ENCODE measurements at places on chromosomes 3 and 15.

DNA sequence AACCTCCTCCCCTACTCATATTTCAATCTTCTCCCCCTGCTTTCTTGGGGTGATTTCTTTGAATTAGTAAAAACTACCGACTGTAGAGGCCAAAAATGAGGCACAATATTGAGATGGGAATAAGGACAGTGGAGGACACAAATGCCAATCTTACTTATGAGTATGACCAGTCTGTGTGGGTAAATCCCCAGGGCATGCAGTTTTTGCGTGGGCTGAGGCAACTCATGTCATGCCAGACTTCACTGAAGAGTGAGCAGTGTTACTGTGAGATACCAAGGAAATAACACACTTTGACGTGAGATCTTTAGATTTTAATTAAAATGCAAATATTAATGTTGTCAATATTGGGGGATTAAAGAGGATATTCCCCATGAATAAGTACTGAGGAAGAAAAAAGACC, 254.3 kb upstream of the ICE2 start:
- no peak for DNase-seq

- DNase-seq = peak; percentile 30
Measured at GRCh38 chr15:34366271-34367065, 528 bp downstream of the LPCAT4 start.

DNA sequence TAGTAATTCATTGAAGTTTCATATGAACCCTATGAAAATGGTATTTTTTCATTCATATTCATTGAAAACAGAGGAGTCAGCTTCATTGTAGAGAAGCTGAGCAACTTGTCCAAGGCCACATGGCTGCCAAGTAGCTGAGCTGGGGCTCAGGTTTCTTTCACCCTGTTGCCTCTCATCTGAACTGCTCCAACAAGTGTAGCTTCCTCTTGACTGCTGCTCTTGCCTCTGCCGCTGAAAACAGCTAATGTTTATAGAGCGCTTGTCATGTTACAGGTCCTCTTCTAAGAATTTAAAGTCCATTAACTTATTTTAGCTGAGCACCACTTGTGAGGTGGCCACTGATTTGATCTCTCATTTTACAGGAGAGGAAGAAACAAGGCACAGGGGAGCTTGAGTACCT, 81.1 kb downstream of the PDCD6IP start:
- DNase-seq = no peak

DNA sequence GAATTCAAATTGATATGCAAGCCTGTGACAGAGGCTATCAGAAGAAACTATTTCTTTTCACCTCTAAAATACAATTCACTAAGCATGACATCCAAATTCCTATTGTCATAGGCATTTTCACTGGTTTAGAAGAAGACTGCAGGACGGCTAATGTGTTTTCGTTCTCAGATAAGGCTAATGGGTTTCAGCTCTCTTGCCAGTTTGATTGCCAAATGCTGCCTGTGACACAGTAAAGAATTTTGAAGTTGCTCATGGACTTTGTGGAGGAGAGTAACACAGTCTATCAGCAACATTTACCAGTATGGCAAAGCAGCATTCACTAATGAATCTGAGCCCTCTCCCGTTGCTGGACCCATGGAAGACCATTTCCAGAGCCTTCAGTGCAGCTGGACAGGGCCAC, 948.1 kb downstream of the FHIT start:
- no peak for DNase-seq

GRCh38 chr15:67573194-67573593, 30.7 kb downstream of the MAP2K5 start:
- no peak for DNase-seq

GRCh38 chr3:180694321-180694720, 15.0 kb upstream of the CCDC39 start:
- no peak for DNase-seq

- no peak for DNase-seq
Measured at GRCh38 chr3:146544929-146545528, 622 bp upstream of the PLSCR1 start.

- peak; percentile 71 for DNase-seq
Measured at GRCh38 chr3:189961522-189962161, 159.1 kb downstream of the P3H2 start.

- DNase-seq = peak; percentile 41
Measured at GRCh38 chr3:149395107-149396089, 17.9 kb upstream of the TM4SF1 start.

- DNase-seq = no peak
Measured at GRCh38 chr3:188316021-188316722, 162.2 kb downstream of the LPP start.

DNA sequence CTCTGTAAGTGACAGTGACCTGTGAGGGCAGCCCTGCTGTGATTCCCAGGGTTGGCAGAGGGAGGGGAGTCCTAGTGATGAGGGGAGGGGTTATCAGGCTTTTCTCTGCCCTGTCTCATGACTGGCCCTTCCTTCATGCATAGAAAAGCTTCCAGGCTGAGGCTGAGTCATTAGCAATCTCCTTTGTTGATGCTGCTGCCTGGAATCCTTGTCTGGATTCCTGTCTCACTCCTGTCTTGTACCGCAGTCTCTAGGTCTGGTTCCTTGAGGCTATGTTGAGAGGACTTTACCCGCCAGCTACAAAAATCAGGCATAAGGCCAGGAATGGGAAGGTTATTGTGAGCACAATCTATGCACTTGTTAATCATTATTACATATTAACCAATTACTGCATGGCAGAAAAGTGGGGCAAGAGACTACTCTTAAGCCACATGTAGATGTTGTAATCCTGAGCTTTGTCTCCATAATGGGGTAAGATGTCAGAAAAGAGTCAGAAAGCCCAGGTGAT, 7.2 kb downstream of the KLHL6 start:
- DNase-seq = no peak

- DNase-seq = no peak
Measured at GRCh38 chr15:42373274-42373673, 14.0 kb downstream of the CAPN3 start.

GRCh38 chr3:13053420-13053819, 19.8 kb downstream of the IQSEC1 start:
- DNase-seq = no peak

- DNase-seq = no peak
Measured at GRCh38 chr3:160885791-160886286, 129.8 kb downstream of the PPM1L start.

DNA sequence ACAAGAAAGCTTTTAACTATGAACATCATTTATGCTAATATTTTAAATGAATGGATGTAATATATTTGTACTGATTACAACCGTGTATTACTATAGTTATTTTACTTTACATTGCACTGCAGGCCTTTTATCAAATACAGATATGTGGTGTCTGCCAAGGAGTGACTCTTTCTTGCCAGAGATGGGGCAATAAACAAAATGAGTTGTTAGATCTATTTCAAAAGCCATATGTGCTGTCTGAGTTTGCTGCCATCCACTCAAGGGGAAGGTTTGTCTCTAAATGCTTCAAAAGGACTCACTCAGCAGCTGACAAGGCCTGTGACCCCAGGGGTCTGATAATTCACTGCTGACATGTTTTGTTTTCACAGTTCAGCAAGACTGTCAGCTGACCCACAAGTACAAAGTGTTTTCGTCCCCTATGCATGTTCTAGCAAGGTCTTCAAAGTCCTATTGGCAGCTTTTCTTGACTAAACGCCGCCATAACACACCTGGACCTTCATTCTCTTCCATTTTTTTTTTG, 41.3 kb upstream of the ZBED2 start:
- no peak for DNase-seq

GRCh38 chr15:38085114-38085513, 150.7 kb downstream of the TMCO5A start:
- DNase-seq = no peak

GRCh38 chr15:43274136-43274535, 7.4 kb upstream of the TGM5 start:
- DNase-seq = peak; percentile 71

DNA sequence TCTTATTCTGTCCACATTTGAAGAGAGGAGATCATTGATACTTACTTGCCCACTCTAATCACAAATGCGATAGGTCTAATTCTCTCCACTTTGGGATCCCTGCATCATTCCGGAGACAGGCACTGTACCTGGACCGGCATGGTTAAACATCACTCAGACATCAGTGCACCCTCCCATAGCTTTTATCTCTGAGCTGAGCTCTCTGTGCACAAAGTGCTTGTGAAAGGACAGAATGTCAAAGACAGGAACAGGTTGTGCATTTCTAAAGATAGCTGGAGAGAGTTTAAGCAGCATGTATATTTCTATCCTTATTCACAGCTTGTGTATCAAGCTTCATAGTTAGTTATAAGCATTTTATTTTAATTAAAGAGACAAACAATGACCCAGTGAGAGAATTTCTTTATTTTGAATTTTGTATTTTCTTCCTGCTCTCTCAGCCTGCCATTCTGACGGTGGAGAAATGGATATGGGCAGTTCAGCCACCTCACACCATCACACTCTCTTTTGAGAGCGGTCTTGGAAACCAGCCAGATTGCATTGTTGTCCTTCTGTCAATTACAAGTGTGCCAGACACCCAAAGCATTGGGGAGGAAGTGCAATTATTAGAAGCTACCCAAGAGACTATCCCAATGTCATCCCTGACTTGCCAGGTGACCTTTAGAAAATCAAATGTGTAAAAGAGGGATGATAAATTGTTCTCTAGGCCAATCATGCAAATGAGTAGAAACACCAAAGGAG, 65.2 kb upstream of the CHL1 start:
- DNase-seq = no peak

- no peak for DNase-seq
Measured at GRCh38 chr3:67941433-67942030, 287.1 kb upstream of the SUCLG2 start.

- DNase-seq = no peak
Measured at GRCh38 chr15:88104357-88104756, 152.2 kb downstream of the NTRK3 start.

DNA sequence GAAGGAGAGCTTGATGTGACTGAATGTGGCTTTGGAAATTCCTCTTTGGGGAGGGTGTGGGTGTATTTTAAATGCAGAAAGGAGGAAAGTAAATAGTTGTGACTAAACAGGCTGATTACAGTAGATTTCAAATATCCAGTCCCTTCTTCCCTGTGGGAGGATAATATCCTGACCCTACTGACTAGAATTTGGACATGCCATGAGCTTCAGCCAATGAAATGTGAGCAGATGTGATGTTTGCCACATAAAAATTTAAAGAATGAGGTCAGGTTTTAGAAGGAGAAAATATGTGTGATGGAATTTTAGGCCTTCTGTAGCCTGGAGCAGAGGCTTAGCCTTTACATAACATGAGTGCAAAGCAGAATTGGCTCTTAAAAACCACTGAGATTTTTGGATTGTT, 1218.9 kb downstream of the ROBO2 start:
- no peak for DNase-seq

DNA sequence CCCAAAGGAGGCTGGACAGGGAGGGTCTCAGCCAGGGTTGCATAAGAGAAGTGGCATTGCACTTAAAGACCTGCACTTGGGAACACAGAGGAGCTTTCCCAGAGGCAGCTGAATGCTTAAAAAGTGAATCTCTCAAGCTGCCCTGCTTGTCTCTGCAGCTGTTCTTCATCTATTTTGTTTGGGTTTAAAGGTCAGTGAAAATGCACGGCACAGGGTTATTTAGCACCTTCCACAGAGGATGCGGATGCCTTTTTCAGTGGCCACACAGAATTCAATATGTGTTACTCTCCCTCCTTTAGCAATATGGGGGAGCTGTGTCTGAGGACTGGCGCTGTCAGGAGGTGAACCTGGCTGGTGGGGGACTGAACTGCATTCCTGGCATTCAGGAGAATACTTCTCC, 22.7 kb upstream of the CTNNB1 start:
- no peak for DNase-seq

GRCh38 chr3:24156466-24156865, 211.4 kb downstream of the NR1D2 start:
- DNase-seq = no peak

DNA sequence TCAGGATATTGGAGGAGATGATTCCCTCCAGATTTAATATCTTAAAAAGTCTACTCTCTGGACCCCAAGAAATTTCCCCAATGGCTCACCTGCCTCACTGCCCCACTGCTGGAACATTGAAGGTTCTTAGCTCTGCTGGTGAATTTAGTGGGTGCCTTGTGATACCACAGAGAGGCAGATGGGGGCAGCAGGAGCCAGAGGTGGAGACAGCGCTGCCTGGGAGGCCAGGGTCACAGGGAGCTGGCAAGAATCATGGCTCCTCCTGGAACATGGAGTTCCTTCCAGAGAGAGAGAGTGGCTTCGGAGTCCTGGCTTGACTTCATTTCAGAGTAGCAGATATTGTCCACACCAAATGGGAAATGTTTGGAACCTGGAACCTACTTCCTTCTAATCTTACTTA, 263.5 kb upstream of the CFAP20DC start:
- peak; percentile 4 for DNase-seq

DNA sequence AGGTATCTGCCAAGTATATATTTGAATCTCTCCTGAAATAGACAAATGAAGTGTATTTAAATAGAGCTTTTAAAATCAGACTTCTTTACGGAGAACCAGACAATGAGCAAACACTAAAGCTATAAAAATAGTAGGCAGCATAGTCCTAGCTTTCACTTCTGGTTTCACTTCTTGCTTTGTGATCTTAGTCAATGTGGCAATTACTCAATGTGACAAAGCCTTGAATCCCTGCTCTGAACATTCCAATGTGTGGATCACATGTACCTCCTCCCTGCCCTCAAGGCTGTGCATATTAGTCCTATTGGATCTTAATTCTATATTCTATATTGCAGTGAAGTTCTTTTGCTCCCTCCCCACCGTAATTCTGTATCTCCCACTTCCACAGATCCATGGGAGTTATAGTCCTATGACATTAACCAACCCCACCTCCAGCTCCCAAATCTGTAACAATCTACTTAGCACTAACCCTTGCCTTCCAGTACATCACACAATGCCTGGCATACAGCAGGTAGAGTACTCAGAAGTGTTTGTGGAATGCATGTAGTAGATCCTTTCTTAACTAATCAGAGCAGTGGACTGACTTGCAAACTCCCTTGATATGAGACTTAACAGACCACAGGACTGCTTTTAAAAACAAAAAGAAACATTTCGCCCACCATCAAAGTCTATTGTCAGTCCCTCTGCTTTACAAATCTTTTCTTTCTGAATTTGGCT, 24.3 kb upstream of the CP start:
- DNase-seq = no peak

DNA sequence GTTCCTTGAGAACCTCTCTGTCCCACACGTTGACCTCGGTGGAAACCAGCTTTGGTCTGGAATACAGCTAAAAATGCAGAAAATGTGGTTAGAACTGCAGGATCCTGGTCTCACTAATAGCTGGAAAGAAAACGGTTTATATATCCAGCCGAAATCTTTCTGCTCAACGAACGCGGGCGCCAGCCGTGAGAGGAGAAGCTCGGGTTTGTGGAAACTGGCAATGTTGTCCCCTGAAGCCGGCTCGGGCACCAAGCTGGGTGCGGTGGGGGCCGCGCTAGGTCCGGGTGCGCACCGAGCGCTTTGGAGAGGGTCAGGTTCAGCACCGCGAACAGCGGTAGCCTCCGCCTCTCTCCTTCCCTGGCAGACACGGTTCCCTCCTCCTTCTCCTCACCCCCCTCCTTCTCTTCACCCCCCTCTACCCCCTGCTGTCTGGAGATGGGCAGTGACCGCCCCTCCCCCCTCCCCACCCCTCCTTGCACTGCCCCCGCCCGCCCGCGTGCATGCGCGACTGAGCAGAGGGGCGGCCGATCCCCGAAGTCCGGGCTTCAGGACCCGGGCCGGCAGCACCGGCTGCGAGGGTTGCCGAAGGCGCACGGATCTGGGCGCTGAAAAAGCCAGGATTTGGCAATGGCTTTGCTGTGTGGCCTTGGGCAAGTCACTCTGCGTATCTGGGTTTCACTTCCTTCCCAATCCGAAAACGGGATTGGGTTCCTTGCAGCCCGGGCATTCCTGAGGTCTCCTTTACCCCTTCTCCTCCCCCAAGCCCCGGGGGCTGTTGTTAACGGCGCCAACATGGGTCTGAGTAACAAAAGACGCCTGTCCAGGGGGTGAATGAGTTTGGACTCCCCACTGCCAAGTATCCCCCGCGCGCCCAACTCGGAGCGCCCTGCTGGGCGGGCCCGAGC, at the start of gene SKOR1:
Gene SKOR1, plus strand, starts transcription at position 534 of the 905 bp plus-strand sequence. Its CDS starts 94 bp downstream, at position 628.
- no peak for DNase-seq

Measured in prostate gland (tissue), 2 donors.